ENCODE measurements at places on chromosomes 12 and 14.

DNA sequence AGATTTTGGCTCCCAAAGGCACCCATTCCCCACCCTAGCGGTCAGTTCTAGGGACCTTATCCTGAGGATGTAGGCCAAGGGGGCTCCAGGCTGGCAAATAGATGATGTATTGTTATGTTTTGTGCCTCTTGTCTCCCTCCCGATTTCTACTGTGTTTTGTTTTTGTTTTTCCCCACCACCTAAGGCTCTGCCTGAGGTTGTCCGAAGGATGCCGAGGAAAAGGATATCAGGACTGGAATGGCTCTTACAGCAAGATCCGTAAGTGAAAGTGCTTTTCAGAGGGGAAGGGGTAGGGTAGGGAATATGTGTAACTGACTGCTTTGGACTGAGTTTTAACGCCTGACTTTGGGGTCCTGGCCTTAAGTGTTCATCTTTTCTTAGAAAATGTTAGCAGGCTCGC, 6.6 kb downstream of the FOXG1 start:
- no peak for DNase-seq

GRCh38 chr12:113844495-113845210, 121.5 kb downstream of the RBM19 start:
- DNase-seq, result no peak

DNA sequence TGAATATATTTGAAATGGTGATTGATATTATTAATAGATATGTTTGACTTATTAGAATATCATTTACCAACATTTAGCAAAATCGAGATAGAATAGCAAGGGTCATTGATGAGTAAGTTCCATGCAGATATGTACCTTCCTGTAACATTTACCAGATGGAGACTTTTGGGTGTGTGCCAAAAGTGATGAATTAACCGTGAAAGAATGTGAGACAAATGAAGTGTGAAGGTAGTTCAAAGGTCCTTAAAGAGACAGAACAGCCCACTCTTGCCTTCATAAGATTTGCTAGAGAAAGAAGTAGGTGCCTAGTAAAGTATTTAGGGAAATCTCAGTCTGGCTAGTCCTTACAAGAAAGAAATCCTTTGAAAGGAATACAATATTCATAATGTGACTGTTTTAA, 45.5 kb downstream of the FGD4 start:
- DNase-seq, result no peak

- DNase-seq, result no peak
These were observed 201.3 kb upstream of the OR4E1 start for GRCh38 chr14:21874946-21875345.

DNA sequence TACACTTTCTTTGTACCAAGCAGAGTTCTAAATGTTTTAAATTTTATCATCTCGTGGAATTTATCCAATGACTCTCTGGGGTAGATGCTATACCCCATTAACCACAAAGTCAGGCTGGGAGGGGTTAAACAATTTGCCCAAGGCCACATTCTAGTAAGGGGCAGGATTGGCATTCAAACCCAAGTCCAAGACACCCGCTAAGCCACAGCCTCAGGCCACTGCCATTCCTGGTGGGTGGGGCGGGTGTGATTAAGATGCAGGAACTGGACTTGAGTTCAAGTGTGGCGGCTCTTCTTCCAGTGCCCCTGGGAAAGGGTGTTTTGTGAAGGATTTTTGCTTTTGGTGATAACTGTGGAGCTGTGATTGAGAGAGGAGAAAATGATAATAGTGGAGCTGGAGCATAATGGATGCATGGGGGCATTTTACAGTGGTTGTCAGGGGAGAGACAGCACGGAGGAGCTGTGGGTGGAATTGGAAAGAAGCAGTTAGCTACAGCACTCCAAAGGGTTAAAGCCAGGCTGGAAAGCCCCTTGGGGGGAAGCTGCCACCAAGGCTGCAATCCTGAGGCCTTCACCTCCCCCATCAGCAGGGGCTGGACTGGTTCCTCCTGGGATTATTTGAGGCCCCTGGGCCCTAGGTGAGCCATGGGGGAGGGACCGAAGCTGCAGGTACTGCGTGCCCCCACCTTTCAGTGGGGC, 1.0 kb upstream of the VRTN start:
- no peak for DNase-seq

DNA sequence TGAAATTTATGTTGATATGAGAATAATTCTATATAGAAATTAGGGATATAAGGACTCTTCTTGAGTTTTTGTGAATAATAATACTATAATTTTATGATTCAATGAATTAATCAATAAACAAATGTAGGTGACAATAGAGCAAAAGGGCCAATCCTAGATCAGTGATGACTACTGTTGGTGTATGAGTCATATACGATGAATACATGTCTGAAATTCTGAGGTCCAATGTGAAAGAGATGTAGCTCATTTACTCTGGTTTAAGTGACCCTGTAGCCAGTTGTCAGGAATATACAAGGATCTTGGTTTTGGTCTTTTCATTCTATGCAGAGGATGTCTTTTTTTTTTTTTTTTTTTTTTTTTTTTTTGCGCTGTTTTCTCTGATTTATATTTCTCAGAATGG, 72.1 kb upstream of the RTL1 start:
- DNase-seq, result no peak

GRCh38 chr12:4137015-4137414, 136.5 kb upstream of the CCND2 start:
- DNase-seq, result no peak

- no peak for DNase-seq
These were observed 251.6 kb downstream of the SLC15A4 start for GRCh38 chr12:128571906-128572810.

GRCh38 chr14:23646648-23647549, 10.7 kb downstream of the DHRS2 start:
- DNase-seq, result no peak

DNA sequence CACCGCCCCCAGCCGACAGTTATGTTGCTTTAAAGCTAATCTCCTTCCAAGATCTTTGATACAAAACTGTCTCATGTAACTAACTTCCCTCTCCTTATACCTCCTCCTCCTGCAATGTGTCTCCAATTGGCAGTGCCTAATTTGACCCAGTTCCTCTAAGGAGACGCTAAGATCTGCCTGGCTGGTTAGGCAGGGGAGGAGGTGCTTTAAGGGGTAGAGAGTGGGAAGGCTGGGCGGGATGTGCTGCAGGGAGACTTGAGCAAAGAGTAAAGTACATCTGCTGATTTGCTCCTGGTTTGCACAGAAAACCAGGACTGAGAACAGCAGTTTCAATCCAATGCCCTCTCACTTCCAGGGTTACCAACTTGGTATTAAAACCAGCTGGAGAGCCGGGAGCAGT, 7.4 kb upstream of the IKZF4 start:
- no peak for DNase-seq
